Peyer's patch (tissue), 4 donors: ENCODE measurements at places on chromosomes 3 and 15.
A peak's percentile ranks its signal among the peaks of the same experiment; 100 is the strongest.

DNA sequence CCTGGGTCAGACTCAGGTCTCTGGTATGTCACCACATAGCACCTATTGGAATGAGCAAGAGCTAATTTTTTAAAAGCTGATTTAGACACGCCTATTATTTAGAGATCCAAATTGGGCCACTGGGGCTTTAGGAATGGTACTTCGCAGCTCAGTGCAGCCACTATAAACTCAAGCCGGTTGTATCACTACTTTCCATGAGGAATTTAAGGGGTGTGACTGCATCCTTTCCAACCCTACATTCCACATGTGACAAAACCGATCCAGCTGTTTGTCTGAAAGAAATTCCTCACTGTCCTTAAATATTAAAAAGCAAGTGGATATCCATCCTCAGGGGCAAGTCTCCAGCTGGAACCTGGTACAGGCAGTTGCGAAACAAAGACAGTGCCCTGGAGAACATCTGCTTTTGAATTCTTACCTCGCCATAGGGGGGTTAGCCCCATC is 12.8 kb downstream of the VGLL3 start:
- DNase-seq: no peak

DNA sequence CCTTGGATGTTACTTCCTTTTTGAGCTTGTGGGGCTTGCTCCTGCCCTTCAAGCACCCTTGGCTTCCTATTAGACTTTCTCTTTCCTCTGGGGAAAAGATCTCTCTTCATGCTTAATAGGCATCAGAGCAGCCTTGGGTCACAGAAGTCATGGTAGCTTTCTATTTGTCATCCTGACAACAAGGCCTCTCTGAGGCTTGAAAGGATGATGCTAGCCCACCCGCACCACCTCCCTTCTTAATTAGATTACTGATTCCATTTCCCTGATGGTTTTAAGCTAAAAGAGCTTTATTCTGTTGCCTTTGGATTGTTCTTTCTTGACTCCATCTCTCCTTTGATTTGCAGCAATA is 435.5 kb upstream of the TPM1 start:
- no peak for DNase-seq

- DNase-seq: no peak
Observed at GRCh38 chr15:29708519-29708918, 113.7 kb downstream of the TJP1 start.

- DNase-seq: no peak
Observed at GRCh38 chr3:46874430-46874829, 3.1 kb upstream of the PTH1R start.

GRCh38 chr15:66917904-66918448 is 147.4 kb upstream of the SMAD3 start:
- no peak for DNase-seq

GRCh38 chr3:44444896-44445691 is 32.4 kb downstream of the ZNF445 start:
- DNase-seq: no peak

- DNase-seq: no peak
Observed at GRCh38 chr3:27813255-27813654, 91.1 kb upstream of the EOMES start.

DNA sequence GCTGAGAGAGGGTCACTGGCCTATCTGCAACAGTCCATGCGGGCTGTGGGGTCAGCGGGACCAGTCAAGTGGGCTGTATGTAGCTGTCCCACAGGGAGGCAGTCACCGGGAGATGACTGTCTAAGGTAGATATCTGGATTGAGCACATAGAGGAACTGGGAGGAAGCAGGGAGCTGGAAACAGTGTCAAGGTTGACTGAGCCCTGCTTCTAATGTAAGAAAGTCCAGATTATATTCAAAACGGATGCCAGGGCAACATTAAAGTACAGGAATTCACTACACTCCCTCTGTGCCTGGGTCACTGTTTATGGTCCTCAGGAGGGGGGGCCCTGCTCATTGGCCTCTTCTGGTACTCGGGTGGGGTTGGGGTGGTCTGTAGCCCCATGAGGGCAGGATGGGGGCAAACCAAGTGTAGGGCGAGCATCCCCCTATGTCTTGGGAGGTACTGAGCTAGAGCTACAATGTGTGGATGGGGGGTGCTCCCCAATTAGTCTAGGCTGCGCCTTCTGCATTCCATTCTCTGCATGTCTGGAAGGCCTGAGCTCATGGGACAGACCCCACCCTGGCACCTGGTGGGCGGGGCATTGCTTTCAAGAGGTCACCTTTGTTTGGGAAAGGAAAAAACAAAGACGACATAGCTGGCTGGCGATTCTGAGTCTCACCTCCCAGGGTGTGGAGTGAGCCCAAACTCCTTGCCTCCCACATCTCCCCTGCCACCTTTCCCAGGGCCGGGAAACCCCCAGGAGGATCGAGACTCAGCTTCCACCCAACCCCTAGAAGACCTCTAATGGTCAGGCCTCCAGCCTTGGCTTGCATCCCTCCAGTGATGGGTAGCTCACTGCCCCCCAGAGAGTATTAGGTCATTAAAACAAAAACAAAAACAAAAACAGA is 45.1 kb upstream of the C15orf39 start:
- DNase-seq: no peak

DNA sequence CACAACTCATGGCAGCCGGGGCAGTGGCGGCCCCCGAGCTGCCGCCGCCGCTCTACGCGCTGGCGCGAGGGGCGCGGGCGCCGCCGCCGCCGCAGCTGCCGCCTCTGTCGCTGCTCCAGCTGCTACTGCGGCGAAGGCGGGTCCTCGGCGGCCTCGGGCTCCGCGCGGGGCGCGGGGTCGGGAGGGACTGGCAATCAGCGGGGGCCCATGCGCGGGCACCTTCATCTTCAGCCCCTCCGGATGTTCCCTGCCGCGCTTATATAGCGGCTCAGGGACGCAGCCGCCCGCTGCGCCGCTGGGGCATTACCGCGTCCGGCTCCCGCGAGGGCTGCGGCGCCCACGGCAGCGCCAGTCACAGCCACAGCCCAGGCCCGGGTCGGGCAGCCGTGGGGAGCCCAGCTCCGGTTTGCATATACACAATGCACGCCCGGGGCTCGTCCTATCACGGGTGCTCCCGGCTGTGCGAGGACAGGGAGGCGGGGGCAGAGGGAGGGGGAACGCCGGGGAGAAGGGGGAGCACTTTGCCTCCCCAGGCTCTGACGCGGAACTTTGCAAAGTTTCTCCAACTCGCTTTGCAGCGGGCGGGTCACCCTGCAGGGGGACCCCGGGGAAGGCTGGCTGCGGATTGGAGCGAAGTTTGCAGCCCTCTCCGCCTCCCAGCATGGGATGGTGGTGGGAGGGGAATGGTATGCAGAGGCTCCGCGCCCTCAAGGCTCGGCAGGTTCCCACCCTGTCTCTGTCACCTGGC is at the start of gene VGLL3:
Gene VGLL3, minus strand, starts transcription at position 416 of the 748 bp plus-strand sequence. Its CDS starts 406 bp downstream, at position 10.
- no peak for DNase-seq

GRCh38 chr15:74857082-74857655 is 14.2 kb upstream of the ULK3 start:
- peak; percentile 72 for DNase-seq

DNA sequence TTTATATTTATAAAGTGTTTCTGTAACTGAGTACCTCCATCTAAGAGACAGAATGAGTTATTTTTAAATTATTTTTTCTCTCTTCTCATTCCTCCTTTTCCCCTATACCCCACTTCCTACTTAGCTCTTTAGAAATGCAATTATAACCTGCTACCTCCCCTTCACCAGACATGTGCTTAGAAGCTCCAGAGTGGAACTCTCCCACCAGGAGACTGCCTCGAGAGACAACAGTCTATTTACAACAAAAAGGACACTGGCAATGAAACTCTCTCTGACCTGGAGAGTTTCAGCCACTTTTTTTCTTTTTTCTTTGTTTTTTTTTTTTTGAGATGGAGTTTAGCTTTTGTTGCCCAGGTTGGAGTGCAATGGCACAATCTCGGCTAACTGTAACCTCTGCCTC is 109.4 kb upstream of the PLXND1 start:
- no peak for DNase-seq
